ENCODE measurements at places on chromosomes 12 and 14. TPM values are rescaled to one million over a fixed set of nuclear protein-coding genes. Genes with fewer than 3 reads are reported as not detected.

The RTRAF gene
- 91.1 TPM for total RNA-seq

The APOLD1 gene
- 4.7 TPM for total RNA-seq

The C12orf54 gene
- total RNA-seq = not detected

The AKAP5 gene
- total RNA-seq = 1.7 TPM

The NEUROD4 gene
- total RNA-seq = not detected

The TRIM9 gene
- 0.32 TPM for total RNA-seq

The RFX4 gene
- total RNA-seq = not detected

The AKAP3 gene
- total RNA-seq = 3.8 TPM

The KIF26A gene
- total RNA-seq = not detected

The CRADD gene
- total RNA-seq = 15.1 TPM

The PZP gene
- not detected for total RNA-seq

The PLCZ1 gene
- total RNA-seq = not detected

The KIF21A gene
- 3.8 TPM for total RNA-seq

The SYCP3 gene
- 0.80 TPM for total RNA-seq

The CLEC2A gene
- total RNA-seq = not detected

The HRK gene
- 49.6 TPM for total RNA-seq

The CACNA2D4 gene
- total RNA-seq = 7.4 TPM

The RIPK3 gene
- total RNA-seq = 77.6 TPM

The PPP1R36 gene
- not detected for total RNA-seq

The ATL1 gene
- 3.8 TPM for total RNA-seq

The WSCD2 gene
- 5.9 TPM for total RNA-seq

The DNM1L gene
- total RNA-seq = 74.2 TPM

The GPX2 gene
- not detected for total RNA-seq

The CACNA1C gene
- total RNA-seq = 0.10 TPM

The PTCSC3 gene
- total RNA-seq = not detected

The PCBP2 gene
- total RNA-seq = 916 TPM

The FIGNL2 gene
- 0.79 TPM for total RNA-seq

All from B cell (primary cell).